ENCODE measurements at places on chromosomes 12 and 14.
A peak's percentile ranks its signal among the peaks of the same experiment; 100 is the strongest.

- no peak for DNase-seq
Observed at GRCh38 chr12:65942102-65942501, 117.8 kb downstream of the HMGA2 start.

DNA sequence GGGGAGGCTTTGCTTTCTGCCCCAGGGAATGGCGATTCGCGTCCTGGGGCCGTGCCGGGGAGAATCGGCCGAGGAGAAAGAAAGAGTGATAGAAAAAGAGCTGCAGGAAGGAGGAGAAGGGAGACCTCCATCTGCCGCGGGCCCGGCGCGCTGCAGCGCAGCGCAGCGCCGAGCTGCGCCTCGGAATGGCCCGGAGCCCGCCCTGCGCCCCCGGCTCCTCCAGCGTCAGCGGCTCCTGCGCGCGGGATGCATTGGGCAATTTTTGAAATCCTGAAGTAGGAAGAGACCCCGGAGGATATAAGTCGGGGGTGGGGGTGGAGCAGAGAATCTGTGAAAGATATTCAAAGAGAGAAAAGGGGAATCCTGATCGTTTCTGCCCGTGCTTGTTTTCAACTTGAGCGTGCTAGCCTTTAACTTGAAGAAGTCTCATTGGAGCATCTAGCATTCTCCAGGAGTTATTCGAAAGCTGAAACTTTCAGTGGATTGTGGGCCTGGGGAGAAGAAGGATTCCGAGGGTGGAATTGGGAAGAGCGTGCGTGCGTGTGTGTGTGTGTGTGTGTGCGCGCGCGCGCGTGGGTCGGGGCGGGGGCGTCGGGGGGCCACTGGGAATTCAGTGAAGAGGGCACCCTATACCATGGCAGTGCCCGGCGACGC lies 441 bp downstream of the PDE3A start:
- DNase-seq, result peak; percentile 62

GRCh38 chr12:131994589-131994988 lies 44.8 kb downstream of the EP400 start:
- DNase-seq, result no peak

DNA sequence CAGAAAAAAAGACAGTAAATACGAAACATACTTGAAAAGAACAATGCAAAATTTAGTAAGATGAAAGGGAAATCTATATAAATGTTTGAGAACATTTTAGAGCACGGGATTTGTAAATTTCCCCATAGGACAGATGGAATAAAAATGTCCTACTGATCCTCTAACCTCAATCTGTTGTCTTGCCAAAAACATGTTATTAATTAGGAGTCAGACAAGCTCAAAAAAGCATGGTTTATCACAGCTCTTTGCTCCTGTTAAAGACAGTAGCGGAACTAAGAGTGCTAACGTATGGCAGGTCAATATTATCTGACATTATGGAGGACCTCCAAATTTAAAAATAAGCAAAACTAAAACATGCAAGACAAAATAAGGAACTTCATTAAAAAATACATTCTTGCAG lies 12.9 kb downstream of the GMFB start:
- DNase-seq, result no peak

GRCh38 chr14:105223260-105223659 lies 25.1 kb upstream of the BTBD6 start:
- no peak for DNase-seq
